ENCODE measurements at places on chromosomes 7 and 10.

DNA sequence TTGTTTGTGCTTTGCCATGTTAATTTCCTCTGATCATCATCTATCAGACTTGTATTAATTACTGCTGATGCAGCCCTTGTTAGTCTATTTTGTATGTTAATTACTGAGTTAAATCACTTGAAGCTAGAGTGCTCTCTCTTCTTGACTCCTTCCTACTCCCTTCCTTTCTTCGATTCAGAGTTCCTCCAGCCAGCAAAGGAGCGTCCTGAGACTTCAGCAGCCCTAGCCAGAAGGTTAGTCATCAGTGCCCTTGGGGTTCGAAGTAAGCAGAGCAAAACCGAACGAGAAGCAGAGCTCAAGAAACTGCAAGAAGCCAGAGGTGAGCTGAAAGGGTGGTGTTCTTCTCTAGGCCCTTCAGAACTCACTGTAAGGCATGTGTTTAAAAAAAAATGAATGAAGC, 32.1 kb downstream of the LOXL4 start:
- DNase-seq, result no peak

DNA sequence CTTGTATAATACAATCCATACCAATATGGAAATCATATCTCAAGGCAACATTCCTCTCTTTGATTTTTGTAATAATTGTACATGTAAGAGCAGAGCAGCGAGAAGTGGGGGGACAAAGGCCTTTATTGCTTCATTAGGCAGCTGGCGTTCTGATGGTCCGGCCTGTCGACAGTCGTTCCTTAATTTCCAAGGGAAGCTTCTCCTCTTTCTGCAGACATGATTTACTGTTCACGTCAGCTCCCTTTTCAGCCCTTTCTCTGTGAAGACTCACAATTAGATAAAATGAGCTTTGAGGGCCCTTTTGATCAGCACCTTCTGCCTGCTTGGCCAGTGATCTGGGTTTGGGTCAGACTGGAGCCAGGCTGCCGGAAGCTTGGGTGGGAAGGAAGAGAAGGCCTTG, 65.6 kb upstream of the CTBP2 start:
- DNase-seq, result no peak

- no peak for DNase-seq
Measured at GRCh38 chr10:7028809-7029166, 382.0 kb downstream of the SFMBT2 start.

GRCh38 chr7:27575613-27576012, 87.1 kb downstream of the HIBADH start:
- DNase-seq, result no peak

- DNase-seq, result no peak
Measured at GRCh38 chr10:6589287-6590094, 9.4 kb upstream of the PRKCQ start.

GRCh38 chr7:77657427-77658224, 38.6 kb upstream of the RSBN1L start:
- DNase-seq, result peak; percentile 84

- DNase-seq, result no peak
Measured at GRCh38 chr7:93258661-93259060, 26.5 kb downstream of the VPS50 start.

GRCh38 chr10:72561745-72562166, 64.1 kb downstream of the MICU1 start:
- no peak for DNase-seq

DNA sequence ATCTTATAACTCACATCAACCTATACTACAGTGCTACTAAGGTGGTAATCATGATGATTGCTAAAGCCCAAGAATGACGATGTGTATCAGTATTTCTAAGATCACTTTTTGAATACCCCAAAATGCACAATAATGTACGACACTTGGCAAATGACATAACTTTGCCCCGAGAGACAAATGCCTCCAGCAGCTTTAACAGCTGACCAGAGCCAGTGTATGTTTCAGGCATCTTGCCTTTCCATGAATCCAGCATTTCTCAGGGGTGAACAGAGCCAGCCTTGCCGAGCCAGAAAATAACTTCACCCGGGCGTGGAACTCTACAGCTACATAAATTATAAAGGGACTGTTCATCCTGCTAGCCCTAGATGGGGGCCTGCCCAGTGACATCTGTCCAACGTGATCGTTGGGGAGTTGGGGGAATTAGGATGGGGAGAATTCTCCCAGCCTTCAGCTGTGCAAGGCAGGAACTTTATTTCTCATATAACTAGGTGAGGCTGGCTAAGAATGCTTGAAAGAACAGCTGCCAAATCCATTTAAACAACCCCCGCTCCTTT, 1.8 kb downstream of the IGFBP3 start:
- no peak for DNase-seq

GRCh38 chr10:101061624-101062231, at the start of gene KAZALD1:
Gene KAZALD1 (plus strand): TSS chr10:101061989. CDS start chr10:101062593, 604 bp downstream.
- DNase-seq, result no peak

DNA sequence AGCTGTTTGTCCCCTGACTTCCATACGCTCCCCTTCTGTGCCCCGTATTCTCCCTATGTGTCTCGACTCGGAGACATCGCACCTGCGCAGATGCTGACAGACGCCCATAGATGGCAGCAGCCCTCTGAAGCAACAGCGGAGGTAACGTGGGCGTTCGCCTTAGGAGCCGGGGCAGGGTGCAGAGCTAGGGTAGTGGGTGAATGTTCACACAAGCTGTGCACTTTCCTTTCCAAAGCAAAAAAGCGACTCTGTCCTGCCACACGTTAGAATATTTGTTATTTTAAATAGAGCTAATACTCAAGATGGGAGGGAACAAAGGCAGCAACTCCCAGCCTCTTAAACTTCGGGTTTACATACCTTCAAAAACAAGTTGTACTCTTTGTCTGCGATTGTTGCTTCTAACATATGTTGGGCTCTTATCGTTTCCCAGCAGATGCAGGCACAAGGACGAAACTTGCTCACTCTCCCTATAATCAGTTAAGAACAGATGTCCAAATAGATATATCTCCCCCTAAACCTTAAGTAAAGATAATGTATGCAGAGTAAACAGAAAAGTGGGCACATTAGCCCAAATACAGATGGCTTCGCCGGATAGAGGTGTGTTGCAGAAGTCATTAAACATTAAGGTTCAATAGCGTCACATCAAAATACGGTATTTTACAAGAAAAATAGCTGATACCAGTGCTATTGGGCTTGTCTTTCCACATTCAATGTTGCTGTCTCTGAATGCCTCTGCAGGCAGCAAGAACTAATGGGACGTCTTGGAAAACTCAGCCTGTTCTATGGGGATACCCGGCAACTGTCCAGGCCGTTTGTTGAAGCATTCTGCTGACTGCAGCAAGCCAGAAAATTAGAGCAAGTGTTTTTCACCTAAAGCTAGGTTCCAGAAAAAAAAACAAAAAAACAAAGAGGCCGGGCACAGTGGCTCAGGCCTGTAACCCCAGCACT, 340.3 kb upstream of the PRKCQ start:
- peak; percentile 59 for DNase-seq

- no peak for DNase-seq
Measured at GRCh38 chr7:22566176-22566575, 66.2 kb upstream of the STEAP1B start.

GRCh38 chr10:125711110-125711750, 8.3 kb upstream of the EDRF1 start:
- DNase-seq, result no peak

DNA sequence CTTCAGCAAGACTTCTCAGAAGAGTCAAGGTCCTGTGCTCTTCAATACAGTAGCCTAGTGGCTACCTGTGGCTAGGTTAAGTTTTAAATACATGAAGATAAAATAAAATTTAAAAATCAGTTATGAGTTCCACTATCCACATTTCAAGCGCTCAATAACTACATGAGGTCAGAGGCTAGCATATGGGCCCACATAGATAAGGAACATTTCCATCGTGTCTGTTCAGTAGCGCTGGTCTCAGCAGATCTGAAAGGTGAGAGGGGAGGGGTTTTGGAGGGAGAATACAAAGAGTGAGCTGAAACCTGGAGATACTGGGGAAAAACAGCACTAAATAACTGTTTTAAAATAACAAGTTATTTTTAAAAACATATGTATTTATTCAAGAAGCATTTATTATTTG, 219.0 kb downstream of the TRIL start:
- no peak for DNase-seq

DNA sequence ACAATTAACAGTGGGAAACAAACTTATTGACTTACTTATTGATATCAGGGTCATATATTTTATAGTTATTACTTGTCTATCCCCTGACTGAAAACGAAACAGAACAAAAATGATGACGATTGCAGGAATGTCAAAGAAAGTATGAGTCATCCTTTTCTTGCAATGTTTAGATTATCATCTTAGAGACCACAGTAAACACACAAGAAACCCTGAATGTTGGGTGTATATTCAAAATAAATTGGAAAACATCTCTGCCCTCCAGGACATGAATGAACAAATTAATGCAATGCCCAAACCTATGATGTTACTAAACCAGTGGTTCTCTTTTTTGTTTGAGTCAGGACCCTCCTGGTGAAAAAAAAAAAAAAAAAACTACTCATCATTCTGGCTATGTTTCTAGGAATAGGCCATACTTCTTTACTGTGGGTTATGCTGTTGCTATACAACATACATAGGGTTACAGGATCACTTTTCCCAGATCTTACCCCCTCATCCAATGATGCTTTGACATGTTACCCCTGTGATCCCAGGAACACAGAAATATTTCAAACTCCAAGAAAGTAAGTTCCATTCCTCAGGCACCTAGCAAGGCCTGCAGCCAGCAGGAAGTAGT, 623.4 kb upstream of the IGFBP3 start:
- DNase-seq, result peak; percentile 82

DNA sequence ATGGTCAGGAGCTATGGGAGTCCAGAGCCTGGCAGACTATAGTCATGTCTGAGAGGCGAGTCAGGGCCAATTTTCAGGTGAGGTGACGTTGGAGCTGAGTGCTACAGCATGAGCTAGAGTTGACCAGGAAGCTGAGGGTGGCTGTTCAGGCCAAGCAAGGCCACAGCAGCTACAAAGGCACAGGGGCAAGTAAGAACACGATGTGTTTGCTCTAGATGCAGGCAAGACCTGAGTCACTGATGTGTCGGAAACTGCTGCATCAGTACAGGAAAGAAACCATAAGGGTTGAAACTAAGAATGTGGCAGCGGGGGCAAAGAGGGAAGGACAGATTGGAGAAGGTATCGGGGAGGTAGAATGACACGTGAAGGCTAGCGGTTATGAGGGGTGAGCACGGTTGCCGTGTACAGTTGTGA, 11.8 kb upstream of the RRP12 start:
- no peak for DNase-seq

DNA sequence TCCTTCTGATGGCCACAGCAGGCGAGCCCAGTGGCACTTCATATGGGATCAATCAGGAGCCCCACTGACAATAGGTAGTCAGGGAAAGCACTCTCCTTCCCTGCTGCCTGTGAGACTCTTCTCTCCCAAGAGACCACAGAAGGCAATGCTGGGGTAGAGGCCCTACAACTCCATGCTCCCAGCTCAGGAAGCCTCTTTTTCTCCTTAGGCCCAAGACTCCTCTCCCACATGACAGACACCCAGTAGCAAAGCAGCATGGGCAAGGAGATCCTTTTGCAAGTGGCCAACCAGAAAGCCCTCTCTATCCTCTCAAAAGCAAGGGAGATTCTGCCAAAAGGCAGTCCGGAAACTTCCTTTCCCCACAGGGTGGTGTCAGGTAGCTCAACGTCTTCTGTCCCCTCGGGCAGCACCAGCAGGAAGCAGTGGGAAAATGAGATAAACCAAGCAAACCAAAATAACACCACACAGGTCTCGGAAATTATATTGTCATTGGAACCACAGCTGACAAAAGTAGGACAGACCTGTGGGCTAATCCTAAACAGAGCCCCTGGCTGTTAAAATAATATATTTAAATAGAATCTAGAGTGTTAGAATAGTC, 172.7 kb upstream of the GDF10 start:
- no peak for DNase-seq

GRCh38 chr10:3272300-3272699, 99.7 kb upstream of the PITRM1 start:
- no peak for DNase-seq

All from HT-29 (cell line).